ENCODE measurements at places on chromosomes 1 and 21.

- no peak for DNase-seq
Measured at GRCh38 chr1:186670297-186671135, 9.7 kb downstream of the PTGS2 start.

DNA sequence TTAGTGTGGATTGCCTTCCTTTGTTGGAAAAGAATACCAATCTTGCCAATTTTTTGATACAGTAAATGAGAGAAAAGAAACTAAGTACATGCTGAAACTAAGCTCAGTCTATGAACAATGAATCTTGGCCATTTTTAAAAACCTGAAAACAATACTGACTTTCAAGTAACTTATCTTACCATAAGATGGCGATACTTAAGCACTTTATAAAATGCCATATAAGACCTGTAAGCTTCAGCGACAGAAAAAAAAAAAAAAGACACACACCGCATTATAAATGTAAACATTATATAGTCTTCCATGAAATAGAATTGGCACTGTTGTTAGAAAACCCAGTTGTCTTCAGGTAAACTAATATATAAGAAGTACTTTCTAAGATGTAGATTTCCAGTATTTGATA is 3.0 kb downstream of the OLFM3 start:
- no peak for DNase-seq

- no peak for DNase-seq
Measured at GRCh38 chr1:221263831-221264767, 384.9 kb downstream of the HLX start.

GRCh38 chr21:40516335-40516734 is 330.6 kb downstream of the DSCAM start:
- no peak for DNase-seq

DNA sequence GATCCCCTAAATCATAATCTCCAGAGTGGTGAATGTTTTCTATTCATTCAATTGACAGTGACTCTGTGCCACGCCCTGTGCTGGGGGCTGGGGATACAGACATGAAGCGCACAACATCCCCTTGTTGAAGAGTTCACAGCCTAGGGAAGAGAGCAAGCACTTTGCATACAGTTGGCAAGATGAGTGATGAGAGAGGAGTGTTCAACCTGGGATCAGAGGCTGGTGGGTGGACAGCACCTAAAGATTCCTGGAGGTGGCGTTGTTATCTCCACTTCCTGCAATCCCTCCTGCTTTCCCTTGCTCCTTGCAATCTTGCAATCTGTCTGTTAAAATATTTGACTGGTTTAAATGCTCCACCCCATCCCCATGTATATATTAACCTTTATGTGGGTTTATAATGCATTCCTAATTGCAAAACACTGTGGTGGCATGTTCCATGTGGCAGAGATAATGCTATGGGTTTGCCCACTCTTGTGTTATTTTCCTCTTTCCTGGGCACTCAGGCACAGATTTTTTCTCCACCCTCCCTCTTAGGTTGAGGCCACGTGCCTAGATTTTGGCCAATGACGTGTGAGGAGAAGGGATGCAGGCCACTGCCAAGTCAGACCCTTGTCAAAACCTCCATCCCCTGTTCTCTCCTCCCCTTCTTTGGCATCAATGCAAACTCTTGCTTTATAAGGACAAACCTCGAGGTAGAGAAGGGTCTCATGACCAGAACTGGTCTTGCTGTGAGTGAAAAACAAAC is 36.2 kb upstream of the GADD45A start:
- DNase-seq, result no peak

DNA sequence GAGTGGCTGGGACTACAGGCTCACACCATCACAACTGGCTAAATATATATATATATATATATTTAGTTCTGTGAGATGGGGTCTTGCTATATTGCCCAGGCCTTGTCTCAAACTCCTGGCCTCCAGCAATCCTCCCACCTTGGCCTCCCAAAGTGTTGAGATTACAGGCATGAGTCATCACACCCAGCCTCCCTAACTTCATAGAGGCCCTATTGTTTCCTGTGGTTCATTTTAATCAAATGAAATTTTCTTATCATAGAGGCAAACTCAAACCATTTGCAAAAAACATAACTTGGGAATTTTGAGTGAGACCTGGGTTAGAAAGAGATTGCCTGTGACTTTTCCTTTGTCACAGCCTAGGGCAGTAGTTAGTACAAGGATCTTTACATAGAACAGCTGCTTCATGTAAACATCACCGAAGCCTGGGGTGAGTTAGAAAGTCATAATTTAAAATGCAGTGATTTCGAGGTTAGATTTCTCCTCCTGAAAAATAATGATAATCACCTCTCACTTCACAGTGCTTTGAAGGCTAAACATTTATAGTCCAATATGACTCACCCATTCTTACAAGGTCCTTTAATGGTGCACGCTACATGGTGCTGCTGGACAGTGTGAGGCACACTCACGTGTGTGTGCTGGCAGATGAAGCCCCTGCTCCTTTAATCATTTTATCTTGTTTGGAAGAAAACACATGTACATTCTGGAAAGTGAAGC is 188.9 kb downstream of the RHOU start:
- no peak for DNase-seq

DNA sequence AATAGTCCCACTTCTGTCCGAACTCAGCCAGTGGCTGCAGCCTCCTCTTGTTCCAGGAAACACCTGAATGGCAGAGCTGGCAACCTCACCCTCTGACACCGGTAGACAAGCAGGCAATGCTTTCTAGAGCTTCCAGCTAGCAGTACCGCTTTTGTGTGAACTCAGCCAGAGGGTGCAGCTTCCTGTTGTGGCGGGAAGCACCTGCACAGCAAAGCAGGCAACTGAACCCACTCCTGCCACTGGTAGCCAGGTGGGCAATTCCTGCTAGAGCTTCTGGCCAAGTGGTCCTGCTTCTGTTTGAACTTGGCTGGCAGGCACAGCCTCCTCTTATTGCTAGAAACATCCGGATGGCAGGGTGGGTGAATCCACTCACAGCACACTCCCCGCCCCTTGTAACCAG is 40.1 kb upstream of the TMPRSS15 start:
- no peak for DNase-seq

DNA sequence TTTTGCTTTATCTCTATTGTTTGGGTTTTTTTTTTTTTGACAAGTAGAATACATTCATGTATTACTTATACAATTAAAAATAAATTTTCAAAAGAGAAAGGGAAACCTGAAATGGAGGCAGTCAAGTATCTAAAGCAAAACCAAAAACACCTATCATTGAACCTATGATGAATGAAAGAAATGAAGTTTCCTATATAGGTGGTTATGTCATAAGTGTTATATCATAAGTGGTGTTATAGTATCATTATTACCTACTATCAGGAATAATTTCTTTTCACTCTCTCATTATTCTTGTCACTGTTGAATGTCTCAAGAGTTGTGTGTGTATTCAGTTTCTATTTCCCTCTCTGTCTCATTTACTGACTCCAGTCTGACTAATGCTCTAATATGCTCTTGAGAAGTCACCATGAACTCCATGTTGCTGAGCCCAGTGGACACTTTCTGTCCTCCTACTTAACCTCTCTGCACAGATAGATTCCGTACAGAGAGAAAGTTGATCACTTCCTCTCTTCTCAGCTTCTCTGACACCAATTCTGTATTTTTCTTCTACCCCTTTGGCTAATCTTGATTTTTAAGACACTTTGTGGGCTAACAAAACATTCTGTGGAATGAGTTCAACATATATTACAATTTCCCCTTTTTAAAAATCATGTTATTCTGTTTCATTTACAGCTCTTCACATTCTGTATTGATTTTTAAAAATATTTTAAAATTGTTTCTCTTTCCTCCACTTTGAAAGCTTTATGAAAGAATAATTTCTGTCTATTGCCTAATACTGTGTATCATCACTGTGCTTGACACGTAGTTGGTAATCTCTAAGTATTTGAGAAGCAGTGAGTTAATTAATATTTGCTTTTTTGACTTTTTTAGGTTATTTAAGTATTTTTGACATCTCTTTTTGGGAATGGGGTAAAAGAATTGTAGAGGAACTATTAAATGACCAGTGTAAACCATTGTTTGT is 50.1 kb downstream of the RASAL2 start:
- no peak for DNase-seq

- no peak for DNase-seq
Measured at GRCh38 chr1:199356561-199356960, 670.9 kb upstream of the NR5A2 start.

- DNase-seq, result no peak
Measured at GRCh38 chr1:244019982-244020485, 31.0 kb upstream of the ZBTB18 start.

- DNase-seq, result no peak
Measured at GRCh38 chr1:197692965-197693364, 82.3 kb downstream of the DENND1B start.

GRCh38 chr1:221053889-221054288 is 174.6 kb downstream of the HLX start:
- no peak for DNase-seq

- no peak for DNase-seq
Measured at GRCh38 chr1:197180252-197180878, 33.9 kb upstream of the ASPM start.

- DNase-seq, result no peak
Measured at GRCh38 chr1:200351425-200351824, 58.4 kb downstream of the ZNF281 start.

DNA sequence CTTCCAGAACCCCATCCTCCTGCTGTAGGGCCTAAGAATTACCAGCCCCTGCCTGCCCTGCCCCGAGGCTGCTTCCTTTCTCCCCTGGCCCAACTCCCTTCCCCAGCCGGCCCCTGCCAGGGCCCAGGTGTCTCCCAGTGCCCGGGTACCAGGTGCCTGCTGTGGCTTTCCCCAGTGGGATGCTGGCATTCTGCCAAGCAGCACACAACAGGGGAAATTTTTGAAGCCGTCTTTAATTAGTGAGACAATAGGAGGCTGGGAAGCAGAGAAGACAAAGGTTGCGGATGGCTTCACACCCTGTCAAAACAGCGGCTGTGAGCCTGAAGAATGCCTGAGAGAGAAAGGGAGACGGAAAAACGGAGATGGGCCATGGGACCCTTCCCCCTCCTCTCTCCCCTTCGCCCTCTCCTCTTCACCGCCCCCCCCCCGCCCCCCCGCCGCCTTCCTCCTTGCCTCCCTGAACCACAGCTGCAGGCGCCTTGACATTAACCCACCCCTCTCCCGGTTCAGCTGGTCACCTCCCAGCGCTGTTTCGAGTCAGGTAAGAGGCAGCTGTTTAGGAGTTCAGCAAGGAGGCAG is 33.6 kb downstream of the LRRN2 start:
- no peak for DNase-seq

DNA sequence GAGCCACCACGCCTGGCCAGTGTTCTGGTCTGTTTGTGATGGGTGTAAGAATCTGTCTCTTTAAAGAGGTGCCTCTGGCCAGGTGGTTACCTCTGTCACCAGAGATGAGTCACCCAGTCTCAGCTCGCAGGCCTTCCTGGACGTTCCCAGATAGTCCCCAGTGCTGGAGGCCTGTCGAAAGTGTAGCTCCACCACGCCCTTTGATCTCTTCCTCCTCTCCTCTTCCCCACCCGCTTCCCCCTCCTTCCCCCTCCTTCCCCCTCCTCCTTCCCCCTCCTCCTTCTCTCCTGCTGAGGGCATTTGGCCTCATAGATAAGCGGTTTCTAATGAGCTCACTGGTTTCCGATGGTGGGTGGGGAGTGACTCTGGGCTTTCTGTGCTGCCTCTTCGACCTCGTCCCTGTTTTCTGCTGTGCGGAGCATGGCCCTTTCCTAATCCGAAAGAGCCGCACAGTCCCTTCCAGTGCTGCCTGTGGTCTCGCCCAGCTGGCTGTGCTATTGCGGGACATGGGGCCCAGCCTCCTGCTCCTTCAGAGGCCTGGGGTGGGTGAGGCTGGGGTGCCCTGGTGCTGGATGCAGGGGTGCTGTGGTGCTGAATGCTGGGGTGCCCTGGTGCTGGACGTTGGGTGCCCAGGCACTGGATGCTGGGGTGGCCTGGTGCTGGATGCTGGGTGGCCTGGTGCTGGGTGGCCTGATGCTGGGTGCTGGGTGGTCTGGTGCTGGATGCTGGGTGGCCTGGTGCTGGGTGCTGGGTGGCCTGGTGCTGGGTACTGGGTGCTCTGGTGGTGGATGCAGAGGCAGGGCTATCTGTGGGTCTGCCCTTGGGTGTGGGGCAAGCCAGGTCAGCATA is 19.2 kb downstream of the AGPAT3 start:
- no peak for DNase-seq

- no peak for DNase-seq
Measured at GRCh38 chr1:208254862-208255261, 10.7 kb upstream of the PLXNA2 start.

GRCh38 chr21:36792505-36792967 is 93.6 kb downstream of the SIM2 start:
- no peak for DNase-seq

GRCh38 chr1:198056255-198056654 is 100.5 kb upstream of the NEK7 start:
- no peak for DNase-seq

- DNase-seq, result no peak
Measured at GRCh38 chr21:31576428-31576827, 83.1 kb upstream of the SOD1 start.

DNA sequence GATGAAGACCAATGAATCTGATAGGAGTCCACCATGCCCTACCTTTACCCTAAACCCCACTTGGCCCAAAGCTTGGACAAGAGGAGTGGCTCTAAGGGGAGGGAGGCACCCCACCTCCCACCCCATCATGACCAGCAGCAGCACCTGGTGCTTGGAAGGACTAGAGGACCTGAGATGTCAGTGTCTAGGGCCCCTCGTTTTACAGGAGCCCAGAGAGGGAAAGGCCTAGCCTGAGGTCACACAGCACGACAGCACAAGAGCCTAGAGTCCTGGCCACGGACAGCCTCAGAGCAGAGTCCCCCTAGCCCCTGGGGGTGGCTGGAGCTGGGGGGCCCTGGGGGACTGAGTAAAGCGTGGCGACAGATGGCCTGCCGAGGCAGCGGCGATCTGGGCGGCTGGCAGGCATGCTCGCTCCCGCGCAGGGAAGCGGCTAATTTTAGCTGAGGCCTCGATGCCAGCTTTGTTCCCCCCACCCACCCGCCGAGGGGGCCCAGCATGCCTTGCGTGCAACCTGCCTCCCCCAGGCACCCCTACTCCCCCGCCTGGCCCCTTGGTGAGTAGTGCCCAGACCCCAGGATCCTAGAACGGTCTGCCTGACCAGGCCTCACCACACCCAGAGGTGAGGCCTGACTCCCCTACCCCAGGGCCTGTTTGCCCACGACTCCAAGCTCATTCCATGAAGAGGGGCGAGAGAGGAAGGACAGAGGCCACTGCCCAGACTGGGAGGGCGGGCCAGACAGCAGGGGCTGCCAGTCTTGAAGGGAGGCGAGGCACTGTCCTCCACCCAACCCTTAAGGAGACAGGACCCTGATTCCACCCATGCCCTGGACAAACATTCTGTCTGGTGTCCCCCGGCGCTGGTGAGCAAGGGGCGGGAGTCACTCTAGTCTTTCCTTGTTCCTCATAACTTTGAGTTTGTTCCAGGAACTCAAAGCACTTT is 39.0 kb downstream of the AHDC1 start:
- DNase-seq, result no peak

- DNase-seq, result no peak
Measured at GRCh38 chr1:113027449-113027848, 45.5 kb upstream of the LRIG2 start.

- DNase-seq, result no peak
Measured at GRCh38 chr21:30480145-30480544, at the start of gene KRTAP19-1. TSS of gene KRTAP19-1 (minus strand) at chr21:30480367. CDS start at chr21:30480317, 50 bp downstream.

GRCh38 chr1:179023946-179024650 is 1.6 kb upstream of the FAM20B start:
- DNase-seq, result no peak
